ENCODE measurements at places on chromosomes 13 and 19. TPM values are rescaled to one million over a fixed set of nuclear protein-coding genes. Genes with fewer than 3 reads are reported as not detected.

- no peak for DNase-seq
These were observed 19.1 kb upstream of the CCNP start for GRCh38 chr19:40245506-40246128.

GRCh38 chr19:19860756-19861390 is 4.8 kb upstream of the ZNF253 start:
- peak; percentile 49 for DNase-seq

COG6 gene
- polyA plus RNA-seq: 9.6 TPM

DNA sequence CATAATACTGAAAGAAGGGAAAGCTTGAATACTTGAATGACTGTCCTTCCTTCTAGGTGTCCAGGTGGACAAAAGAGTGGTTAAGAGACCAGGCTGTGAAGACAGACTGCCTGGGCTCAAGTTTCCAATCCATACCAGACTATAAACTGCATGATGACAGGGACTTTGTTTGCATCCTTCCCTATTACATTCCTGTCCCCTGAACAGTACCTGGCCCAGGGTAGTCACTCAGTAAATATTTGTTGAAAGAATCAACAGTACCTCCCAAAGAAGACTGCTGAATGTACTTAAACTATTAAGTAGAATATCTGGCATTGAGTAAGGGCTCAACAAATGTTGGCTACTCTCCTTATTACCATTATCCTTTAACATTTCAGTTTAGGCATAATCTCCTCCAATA is 29.7 kb downstream of the MIPEP start:
- no peak for DNase-seq

GRCh38 chr19:43464134-43464775 is 1.2 kb downstream of the LYPD3 start:
- DNase-seq: peak; percentile 92

GRCh38 chr13:33884531-33885220 is 66.7 kb downstream of the RFC3 start:
- no peak for DNase-seq

CYP2F1 gene
- polyA plus RNA-seq: not detected

FOSB gene
- 105 TPM for polyA plus RNA-seq

CD33 gene
- 1.4 TPM for polyA plus RNA-seq

GRCh38 chr19:50005428-50005827 is 19.7 kb downstream of the VRK3 start:
- DNase-seq: no peak

GRCh38 chr19:34579281-34580054 is 97.5 kb downstream of the SCGB2B2 start:
- DNase-seq: no peak

GRCh38 chr19:21098291-21098690 is 16.3 kb downstream of the ZNF714 start:
- no peak for DNase-seq

C5AR1 gene
- polyA plus RNA-seq: 7.9 TPM

GRCh38 chr13:36251526-36251925 is 37.2 kb upstream of the SOHLH2 start:
- DNase-seq: no peak

IL4I1 gene
- polyA plus RNA-seq: not detected

DNA sequence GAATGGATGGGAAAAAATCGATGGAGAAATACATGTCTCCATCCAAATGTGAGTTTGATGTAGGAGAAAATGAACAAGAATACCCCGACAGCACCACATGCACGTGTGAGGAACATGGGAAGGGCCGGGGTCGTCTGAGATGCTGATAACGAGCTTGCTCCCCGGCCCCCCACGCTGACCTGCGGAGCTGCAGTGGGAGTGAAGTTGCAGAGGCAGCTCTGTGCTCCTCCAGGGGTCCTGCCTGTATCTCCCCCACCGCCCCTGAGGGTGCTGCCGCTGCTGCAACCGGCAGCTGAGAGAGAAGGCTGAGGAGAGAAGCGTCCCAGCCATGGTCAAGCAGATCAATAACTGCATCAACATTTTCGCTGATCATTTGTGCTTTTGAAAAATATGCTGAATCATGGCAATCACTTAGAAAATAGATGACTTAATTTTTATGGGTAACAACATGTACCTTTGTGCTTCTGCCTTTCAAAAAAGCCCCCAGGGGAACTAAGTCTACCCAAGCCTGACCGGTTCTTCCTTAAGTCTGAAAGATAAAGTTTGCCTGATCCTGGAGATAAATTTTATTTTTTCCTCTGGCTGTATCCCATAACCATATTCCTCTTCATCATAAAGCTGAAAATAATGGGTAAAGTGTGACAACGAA is 18.2 kb upstream of the NAXD start:
- no peak for DNase-seq

MEIOSIN gene
- polyA plus RNA-seq: not detected

TPTE2 gene
- polyA plus RNA-seq: not detected

- DNase-seq: no peak
These were observed 69.7 kb upstream of the GPR183 start for GRCh38 chr13:99376924-99377323.

DNA sequence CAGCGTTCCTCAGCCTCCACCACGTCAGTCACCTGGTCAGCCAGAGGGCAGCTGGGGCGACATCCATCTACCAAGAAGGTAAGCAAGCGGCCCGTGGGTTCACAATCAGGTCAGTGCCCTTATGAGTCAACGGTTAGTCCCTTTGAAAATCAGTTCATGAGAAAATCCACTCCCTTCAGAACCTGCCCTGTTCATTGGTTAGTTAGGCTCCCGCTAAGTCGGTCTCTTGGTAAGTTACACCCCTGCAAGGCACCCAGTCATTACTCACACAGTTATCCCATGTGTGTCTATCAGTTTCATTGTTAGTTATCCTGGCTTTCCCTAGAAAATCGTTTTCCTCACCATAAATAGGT is 564 bp downstream of the SIGLECL1 start:
- DNase-seq: no peak

FGF22 gene
- 0.63 TPM for polyA plus RNA-seq

RASGRP4 gene
- polyA plus RNA-seq: 4.1 TPM

DNA sequence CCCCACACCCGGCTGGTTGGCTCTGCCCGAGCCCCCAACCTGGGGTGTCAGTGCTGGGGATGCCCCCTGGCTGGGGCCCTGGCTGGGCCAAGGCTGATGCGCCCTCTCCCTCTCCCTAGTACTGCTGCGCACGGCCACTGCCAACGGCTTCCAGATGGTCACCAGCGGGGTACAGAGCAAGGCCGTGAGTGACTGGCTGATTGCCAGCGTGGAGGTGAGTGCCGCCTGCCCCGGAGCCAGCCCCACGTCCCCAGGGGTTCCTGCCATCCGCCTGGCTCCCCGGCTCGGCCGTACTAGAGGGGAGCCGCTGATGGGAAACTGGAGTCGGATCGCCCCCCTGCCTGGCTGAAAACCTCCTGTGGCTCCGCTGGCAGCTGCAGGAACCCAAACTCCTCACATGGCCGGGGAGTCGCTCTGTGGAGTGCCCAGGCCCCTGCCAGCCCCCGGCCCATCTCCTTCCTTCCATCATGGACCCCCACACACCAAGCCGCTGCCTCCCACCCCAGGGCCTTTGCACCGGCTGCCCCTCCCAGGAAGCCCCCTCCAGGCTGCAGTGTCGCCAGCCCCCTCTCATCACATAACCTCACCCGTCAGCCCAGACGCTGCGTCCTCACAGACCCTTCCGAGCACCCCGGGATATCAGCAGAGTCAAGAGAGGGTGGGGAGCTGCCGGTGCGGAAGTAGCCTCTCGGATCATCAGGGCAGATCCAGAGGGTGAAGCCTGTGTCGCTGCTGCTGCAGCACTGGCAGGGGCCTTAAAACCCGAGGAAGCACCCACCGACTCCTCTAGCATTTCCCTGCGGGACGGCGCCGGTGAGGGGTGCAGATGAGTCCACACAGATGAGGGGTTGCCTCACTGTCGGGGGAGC is 10.6 kb downstream of the NCLN start:
- DNase-seq: no peak

GRCh38 chr13:106299621-106300020 is 235.8 kb downstream of the EFNB2 start:
- DNase-seq: no peak

PTGIR gene
- polyA plus RNA-seq: 119 TPM

GRCh38 chr19:46847528-46847927 is 3.1 kb downstream of the AP2S1 start:
- DNase-seq: no peak

PRR36 gene
- 0.13 TPM for polyA plus RNA-seq

DNA sequence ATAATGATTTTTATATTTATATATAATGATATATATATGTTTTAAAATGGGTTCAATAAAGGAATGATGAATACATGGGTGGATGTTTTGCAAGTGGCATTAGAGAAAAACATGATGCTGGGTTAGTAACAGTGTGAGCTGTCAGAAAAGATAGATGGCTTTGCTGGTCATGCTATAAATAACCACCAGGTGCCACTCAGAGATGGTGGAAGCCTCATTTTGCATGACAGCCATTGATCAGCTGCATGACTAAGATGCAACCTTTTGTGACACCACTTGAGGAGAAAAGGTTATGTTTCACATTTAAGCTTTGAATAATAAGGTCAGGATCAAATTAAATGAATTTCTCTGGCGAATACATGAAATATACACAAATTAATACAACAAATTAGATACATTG is 737.7 kb downstream of the PCDH9 start:
- no peak for DNase-seq

GRCh38 chr13:21322327-21322965 is 136.7 kb downstream of the ZDHHC20 start:
- DNase-seq: no peak

DNA sequence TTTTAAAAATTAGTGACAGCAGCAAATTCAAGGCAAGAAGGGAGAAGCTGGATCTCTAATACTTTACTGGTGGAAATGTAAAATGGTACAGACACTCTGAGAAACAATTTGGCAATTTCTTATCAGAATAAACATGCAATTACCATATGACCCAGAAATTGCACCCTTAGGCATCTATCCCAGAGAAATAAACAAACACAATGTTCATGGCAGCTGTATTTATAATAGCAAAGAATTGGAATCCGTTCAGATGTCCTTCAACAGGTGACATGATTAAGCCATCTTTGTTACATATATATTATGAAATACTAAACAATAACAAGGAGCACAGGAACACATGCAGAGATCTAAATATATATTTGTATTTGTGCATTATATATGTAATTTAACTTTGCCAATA is 756.5 kb downstream of the SLITRK1 start:
- DNase-seq: no peak

- no peak for DNase-seq
These were observed 221.3 kb upstream of the SLITRK6 start for GRCh38 chr13:86020351-86021002.

DNA sequence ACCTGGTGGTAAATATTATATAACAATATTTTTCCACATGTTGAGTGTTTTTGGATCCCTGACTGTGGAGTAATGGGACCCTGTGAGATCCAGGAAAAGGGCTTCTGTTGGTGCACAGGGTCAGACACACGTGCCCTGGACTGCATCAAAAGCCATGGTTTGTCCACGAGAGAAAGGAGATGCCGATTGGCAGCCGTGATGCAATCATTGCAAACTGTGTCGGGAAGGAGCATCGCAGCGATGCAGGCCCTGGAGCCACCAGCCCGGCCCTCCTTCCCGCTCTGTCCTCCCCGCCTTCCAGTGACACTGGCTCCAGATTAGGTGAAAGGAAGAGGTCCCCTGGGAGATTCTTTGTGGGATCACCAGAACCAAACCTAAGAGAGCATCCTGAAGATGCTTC is 9.1 kb downstream of the COL4A2 start:
- no peak for DNase-seq

- DNase-seq: no peak
These were observed 62.3 kb upstream of the PARP4 start for GRCh38 chr13:24574847-24575246.

DNA sequence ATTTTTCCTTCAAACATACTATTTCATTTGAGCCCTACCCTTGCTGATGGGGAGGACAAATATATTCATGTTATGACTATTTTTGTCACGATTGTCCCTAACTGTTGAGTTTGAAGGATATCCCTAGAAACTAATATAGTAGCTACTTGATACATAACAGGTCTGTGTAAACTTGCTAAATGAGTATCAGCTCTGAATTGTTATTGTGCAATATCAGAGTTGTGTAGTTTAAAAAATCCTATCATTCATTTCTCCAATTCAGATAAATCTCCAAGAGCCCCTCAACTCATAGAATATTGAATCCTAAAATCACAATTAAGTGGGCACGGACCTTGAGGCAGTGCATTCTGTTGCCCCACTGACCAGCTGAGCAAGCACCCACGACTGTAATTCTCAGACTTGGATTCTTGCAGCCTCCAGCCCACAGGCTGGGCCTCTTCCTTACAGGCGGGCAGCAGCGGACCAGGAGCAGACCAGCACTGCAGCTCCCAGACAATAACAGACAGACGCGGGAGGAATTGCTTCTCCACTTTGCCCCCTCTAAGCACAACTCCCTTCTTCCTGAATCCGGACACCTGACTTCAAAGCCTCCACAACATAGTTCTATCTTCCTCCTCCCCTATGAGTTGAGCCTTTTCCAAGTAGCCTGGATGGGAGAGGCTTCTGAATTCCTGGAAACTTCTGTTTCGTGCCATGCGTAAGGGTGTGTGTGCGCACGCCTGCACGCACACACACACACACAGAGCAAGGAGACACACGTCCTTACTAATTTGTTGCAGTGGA is 337.6 kb upstream of the ARGLU1 start:
- no peak for DNase-seq

DNA sequence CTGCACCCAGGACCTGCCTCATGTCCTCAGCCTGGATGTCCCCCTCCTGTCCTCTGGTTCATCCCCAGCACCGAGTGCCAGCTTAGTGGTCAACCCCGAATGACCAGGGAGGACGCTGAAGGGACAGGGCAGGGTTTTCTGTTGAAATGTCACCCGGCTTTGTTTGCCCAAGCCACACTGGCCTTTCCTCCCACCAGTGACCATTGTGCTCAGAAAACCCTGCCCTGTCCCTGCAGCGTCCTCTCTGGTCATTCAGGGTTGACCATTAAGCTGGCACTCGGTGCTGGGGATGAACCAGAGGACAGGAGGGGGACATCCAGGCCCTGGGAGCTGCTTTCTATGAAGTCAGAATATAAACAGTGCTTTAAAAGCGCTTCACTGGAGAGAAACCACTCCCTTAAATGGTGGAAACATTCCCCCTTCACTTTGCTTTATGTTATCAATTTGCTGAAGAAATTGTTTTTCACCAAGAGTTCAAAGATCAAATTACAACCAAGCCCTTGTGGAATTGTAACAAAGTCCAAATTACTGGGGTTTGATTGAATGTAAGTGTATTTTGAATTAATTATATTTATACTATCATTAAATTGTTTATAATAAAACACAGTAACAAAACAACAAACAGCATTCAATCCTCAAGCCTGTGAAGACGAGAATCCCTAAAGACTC is 21.4 kb downstream of the CARS2 start:
- DNase-seq: no peak

- DNase-seq: no peak
These were observed 34.7 kb downstream of the DCT start for GRCh38 chr13:94444826-94445225.
